ENCODE measurements at places on chromosomes 7 and 10.

DNA sequence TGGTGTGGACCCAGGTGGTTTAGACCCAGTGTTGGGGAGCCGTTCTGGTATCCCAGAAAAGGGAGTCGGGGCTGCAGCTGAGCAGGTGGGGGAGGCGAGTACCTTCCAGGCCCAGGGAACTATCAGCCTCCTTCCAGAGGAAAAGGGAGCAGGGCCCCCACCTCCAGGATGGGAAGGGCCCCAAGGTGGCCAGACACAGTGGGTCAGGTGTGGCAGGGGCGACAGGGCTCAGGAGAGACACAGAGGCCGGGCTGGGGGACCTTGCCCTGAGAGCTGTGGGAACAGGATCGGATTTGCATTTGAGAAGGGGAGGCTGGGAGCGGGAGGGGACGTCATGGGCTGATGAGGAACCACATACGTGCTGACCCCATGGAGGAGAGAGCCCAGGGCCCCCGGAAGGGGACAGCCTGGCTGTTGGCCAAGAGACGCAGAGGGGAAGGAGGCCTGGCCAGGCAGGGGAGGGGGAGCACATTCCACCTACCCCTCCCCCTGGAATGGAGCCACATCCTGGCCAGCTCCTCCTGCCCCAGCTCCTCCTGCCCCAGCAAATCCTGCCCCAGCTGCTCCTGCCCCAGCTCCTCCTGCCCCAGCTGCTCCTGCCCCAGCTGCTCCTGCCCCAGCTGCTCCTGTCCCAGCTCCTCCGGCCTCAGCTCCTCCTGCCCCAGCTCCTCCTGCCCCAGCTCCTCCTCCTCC, 9.7 kb upstream of the TTYH3 start:
- peak; percentile 92 for DNase-seq

DNA sequence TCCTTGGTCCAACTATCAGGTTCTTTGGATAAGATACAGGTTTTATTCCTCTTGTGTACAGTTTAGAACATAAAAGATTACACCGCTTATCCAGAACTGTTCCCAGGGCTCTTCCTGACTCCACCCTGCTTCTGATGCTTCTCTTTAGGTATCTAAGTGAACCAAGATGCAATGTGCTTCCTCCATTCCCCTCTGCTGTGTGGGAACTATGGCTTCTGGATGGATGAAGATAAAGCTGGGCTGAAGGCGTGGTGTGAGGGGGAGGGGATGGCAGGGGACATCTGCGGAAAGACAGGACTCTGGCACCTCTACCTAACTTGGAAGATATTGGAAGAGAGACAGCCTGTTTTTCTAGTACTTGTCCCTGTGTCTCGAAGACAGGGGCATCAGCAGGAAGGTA, 209.9 kb upstream of the TBX20 start:
- no peak for DNase-seq

DNA sequence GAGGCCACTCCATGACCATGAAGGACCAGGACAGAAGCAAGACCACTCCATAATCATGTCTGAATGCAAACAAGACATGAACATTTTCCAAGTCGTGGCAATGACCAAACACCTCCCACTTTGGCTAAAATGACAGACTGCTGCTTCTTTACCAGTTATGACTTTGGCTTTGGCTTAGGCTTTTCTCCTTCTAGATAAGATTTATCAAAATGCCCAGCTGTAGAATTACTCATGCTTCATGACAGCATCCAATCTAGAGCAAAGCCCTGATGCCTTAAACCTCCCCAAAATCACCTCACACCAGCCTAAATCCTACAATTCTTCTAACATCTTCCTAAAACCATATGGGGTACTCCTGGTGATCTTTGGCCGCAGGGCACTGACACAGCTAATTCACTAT, 102.1 kb downstream of the VPS41 start:
- DNase-seq: no peak

- no peak for DNase-seq
Measured at GRCh38 chr7:120588416-120588815, 269.5 kb downstream of the TSPAN12 start.

GRCh38 chr7:82319674-82320118, 123.9 kb downstream of the CACNA2D1 start:
- DNase-seq: peak; percentile 74

- DNase-seq: no peak
Measured at GRCh38 chr10:4101918-4102654, 317.1 kb upstream of the KLF6 start.

- no peak for DNase-seq
Measured at GRCh38 chr10:69731698-69732097, 70.0 kb upstream of the COL13A1 start.

- DNase-seq: no peak
Measured at GRCh38 chr10:20202337-20202736, 386.1 kb downstream of the PLXDC2 start.

- DNase-seq: no peak
Measured at GRCh38 chr7:8627325-8627724, 193.9 kb downstream of the NXPH1 start.

- no peak for DNase-seq
Measured at GRCh38 chr7:20786421-20786778, 286 bp downstream of the SP8 start.

DNA sequence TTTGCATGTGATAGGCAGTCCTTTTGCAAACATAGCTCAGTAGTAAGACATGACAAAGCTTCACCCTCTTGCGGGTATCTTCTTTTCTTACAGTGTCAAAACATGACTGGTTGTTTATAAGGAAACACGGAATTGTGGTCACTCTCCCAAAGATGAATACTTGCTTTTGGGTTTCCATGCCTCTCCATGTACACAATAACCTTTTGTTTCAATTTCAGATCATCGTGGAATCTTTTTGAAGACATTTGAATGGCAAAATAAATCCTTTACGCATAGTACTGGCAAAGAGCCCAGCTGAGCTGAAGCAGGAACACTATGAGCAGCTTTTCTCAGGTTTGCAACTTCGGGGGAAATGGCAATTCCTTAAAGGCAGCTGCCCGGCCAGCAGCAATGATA, 156.8 kb upstream of the FRMD4A start:
- DNase-seq: no peak

GRCh38 chr7:41247143-41247865, 455.6 kb downstream of the INHBA start:
- no peak for DNase-seq

DNA sequence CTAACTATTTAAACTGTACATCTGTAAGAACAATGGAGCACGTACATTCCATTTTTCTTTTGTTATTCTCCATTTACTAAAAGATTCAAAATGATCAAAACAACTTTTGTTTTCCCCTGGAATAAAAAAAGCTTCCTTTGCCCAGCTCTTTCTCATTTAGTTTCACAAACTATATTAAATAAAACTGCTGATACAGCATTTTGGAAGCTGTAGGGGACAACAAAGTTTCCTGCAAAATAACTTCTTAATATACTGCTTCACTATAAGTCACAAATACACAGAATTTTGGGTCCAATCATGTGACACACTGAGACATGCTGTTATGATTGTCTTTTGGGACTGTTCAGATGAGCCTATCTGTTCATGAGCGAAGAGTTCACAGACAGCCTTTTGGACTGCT, 222.4 kb downstream of the ADAM12 start:
- DNase-seq: no peak

GRCh38 chr7:48110868-48111267, 21.8 kb downstream of the UPP1 start:
- no peak for DNase-seq

GRCh38 chr7:30562498-30562897, 32.2 kb upstream of the GARS1 start:
- no peak for DNase-seq

DNA sequence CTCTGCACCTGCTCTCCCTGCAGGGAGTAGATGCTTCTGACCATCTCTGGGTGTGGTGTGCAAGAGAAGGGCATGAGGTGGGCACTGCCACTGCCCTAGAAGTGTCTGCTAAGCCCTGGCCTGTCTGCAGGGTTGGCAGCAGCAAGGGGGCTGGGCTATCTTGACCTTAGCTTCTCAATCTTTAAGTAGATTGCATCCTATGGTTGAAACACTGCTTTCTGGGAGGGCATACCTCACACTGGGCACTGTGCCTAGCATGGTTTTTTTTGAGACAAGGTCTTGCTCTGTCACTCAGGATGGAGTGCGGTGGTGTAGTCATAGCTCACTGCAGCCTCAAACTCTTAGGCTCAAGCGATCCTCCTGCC, 54.9 kb downstream of the CLIP2 start:
- no peak for DNase-seq

- DNase-seq: peak; percentile 91
Measured at GRCh38 chr7:1537535-1538412, 7.3 kb downstream of the MAFK start.

GRCh38 chr10:111944331-111944730, 239.2 kb downstream of the GPAM start:
- DNase-seq: no peak

DNA sequence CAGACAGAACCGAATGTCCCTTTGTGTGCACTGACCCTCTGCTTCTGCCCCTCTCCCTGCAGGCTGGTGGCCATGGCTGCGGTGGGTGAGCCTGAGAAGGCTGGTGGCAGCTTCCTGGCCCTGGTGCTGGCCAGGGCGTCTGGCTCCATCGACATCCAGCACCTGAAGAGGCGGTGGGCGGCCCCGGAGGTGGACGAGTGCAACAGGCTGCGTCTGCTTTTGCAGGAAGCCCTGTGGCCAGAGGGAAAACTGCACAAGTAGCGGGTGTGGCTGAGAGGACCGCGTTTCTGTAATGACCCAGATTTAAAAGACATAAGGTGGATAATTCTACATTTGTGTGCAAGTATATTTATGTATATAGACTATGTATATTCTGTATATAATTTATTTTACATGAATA, 89.2 kb downstream of the DYNC2I1 start:
- DNase-seq: no peak

DNA sequence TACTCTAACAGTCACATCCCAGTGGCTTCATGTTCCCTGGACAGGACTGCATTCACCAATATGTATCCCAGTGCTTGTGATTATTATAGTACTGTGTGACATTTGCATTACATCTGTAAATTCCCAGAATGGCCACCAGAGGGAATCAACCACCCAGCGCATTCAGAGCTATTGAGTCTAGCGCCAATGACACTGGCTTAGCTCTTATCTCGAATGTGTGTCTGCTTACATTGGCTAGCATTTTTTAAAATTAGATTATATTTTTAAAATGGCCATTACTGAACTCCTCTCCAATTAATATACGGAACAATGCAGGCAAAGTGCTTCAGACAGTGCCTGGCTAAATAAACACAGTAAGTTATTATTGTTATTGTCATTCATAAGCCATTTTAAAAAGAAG, 36.3 kb downstream of the TRIL start:
- peak; percentile 61 for DNase-seq

DNA sequence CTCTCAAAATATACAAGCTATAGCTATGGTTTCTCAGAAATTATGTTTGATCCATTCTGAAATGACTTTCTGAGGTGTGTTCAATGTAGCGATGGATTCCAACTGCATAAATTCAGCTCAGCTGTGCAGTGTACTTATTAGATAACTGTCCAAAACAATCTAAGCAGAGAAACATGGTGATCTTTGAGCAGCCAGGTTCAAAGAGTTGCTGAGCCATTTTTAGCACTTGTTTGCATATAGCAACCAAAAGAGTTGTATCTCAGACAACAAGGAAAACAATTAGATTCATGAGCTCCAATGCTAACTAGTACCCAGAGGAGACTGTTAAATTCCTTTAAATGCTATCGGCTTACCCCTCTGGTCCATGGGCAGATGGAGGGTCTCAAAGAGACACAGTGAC, 15.9 kb upstream of the KCNIP2 start:
- no peak for DNase-seq

DNA sequence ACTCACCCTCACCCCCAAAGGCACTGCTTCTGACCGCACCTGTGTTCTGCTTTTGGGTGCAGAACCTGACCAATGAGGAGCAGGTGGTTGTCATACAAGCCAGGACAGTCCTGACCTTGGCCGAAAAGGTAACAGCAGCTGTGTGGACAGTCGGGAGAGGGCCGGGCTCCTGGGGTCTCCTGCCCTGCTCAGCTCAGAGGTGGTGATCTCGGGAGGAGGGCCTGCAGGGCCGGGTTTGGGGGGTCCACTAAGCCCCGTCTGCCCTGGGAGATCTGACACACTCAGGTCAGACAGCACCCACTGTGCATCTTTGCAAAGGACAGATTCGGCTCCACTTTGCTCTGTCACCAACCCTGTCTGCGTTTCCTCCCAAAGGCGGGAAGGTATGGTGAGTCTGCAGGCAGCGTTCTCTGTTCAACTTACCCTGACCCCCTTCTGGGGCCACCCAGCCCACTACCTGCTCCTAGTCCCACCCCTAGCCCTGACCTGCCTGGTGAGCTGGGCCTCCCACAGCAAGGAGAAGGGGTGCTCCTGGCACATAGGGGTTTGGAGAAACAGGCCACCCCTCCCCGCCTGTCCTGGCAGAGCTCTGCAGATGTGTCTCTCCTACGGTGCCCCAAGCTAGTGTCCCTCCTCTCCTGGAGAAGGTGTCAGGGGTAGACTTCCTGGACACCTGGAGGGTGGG, 33.7 kb upstream of the DPYSL4 start:
- DNase-seq: no peak

DNA sequence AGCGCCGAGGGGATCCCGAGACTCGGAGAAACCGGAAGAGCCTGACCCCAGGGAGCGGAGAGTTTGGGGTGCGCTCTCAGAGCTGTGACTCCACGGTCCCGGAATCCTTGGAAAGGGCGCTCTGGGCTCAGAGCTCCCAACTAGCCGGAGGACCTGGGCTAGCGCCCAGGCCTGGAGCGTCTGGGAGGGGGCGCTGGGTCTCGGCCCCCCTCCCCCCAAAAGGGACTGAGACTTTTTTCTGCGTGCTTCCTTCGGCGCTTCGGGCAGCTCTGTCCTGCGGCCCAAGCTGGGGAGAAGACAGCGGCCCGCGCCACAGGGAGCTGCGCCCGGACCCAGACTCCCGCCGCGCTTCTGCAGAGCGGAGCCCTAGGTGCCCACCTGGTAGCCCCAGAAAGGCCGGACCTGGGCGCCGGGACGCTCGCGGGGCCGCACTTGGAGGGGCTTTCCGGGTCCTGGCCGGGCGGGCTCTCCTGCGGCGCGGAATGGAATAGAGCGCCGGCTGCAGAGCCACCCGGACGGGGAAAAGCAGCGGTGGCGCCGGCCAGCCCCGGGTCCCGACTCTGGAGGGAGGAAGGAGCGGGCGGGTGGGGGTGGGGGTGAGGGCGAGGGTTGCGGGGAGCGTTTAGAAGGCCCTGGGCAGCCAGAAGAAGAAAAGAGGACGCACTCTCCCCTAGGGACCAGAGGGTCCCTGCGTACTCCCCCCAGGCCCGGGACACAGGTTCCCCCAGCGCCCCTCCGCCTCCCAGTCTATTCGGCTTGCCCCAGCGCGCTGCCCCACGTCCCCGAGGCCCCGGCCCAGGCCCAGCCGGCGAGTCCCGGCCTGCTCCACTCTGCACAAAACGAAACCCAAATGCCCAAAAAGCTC, 4.7 kb downstream of the ZNF503 start:
- DNase-seq: peak; percentile 60

- DNase-seq: no peak
Measured at GRCh38 chr10:43118631-43119415, 19.4 kb upstream of the CSGALNACT2 start.

GRCh38 chr7:104113788-104114187, 94.0 kb downstream of the ORC5 start:
- DNase-seq: no peak

DNA sequence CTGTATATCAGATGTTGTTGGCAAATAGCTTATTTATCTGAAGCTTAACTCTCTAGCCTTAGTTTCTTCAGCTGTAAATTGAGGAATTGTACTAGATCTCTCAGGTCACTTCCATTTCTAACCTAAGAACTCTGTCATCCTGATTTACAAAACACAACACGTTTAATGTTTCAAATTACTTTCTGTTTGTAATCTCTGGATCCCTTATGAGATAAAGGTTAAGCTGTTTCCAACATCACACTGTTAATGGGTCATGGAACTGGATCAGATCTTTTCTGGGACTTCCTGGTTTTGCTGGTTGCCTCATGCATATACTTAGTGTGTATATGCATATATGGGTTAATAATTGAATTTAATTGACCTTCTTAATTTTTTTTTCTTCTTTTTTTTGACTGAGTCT, 9.9 kb downstream of the SAMD8 start:
- DNase-seq: no peak
